ENCODE measurements at places on chromosomes 12 and 14.

DNA sequence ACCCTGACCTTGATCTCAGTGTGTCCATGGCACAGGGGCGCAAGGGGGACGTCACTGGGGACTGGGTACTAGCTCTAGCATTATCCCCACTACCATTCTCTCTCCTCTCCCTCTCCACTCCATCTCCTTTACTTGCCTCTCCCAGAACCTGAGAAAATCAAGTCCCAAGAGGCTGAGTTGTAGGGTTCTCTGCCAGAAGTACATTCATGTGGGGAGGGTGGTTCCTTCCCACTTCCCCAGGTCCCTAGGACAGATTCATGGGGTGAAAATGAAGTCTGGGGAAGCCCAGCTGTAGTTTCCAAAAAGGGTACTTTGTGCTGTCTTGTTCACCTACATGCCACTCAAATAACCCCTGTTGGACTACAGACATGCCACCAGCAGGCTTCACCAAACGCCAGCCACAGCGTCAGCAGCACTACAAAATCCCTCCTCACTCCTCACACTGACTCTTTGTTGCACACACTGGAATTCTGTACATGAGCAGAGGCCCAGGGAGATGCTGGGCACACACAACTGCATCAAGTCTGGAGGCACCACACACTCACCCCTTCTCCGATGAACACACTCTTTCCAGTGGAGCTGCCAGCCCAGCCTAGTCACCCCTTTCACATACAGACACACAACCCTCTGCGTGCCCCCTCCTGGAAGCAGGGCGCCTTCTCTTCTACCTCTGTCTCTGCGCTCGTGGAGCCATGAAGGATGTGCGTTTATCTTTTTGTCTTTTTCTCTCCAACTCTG lies 6.9 kb downstream of the RARG start:
- no peak for DNase-seq

DNA sequence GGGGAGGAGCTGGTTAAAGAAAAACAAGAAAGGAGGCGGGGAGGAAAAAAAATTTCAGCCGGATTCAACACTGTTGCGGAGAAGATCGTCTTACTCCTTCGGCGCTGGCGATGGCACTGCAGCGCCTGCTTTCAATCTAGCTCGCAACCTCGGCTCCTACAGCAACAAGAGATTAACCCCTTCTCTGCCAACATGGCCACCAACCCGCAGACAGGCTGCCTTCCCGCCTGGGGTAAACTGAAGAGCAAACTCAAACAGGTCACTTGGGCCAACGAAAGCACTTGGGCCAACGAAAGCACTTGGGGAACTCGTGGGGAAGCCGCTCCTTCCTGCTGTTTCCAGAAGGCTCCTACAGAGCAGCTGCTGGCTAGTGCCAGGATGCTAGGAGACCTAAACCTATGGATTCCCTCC lies 73.7 kb downstream of the CIT start:
- no peak for DNase-seq

GRCh38 chr12:103928682-103929045 lies 1.5 kb upstream of the HSP90B1 start:
- no peak for DNase-seq

DNA sequence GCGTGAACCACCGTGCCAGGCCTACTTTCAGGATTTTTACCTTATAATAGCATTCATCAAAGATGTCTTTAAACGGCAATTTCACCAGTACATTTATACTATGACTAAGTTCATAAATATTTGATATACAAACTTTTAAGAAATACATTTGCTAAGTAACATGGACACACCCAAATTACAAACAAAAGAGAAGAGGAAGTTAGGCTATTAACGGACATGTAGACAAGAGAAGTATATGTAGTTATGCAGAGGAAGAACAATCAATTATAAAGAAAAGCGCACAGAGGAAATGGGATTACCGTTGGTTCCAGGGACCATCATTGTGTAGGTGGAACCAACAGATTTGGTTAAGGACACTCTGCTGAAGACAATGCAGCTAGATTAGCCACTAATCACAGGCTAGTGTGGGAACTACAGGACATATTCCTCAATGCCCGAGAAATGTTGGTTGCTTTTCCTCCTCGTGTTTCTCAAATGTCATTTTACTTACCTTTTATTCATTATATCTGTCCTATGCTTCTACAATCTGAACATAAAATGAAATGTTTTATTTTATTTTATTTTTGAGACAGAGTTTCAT lies 24.0 kb upstream of the PKP2 start:
- DNase-seq = no peak

GRCh38 chr14:71246539-71246938 lies 339.3 kb downstream of the PCNX1 start:
- DNase-seq = no peak

GRCh38 chr12:121892673-121893561 lies 4.3 kb downstream of the PSMD9 start:
- no peak for DNase-seq

DNA sequence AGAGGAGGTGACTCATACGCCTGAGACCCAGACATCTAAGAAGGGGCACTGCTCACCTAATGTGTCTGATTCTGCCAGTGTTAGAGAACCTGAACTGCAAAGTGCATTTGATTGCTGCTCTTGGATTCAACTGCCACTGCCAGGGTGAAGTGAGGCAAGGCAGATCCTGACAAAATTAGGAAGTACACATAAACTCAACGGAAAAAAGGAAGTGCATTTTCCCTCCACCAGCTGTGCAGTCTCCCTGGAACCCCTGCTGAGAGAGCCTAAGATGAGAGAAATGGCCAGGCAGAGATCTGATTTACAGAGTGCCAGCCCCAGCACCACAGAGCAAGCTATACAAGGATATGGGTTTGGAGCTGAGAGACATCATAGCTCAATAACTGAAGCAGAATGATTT lies 215.3 kb downstream of the SEC23A start:
- DNase-seq = no peak

DNA sequence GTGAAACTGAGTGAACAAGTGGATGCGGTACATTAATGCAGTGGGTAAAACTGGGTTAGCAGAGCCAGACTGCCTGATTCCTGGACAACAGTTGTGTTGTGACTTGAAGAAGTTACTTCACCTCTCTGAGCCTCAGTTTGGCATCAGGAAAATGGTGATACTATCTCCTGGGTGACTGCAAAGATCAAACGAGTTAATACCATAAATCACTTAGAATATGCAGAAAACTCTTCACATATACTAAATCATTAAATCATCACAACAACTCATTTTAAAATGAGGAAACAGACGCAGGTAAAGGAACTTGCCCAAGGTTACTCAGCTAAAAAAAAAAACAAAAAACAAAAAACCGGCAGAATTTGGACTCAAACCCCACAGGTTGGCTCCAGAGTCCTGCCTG lies 811 bp downstream of the MTERF2 start:
- DNase-seq = no peak

DNA sequence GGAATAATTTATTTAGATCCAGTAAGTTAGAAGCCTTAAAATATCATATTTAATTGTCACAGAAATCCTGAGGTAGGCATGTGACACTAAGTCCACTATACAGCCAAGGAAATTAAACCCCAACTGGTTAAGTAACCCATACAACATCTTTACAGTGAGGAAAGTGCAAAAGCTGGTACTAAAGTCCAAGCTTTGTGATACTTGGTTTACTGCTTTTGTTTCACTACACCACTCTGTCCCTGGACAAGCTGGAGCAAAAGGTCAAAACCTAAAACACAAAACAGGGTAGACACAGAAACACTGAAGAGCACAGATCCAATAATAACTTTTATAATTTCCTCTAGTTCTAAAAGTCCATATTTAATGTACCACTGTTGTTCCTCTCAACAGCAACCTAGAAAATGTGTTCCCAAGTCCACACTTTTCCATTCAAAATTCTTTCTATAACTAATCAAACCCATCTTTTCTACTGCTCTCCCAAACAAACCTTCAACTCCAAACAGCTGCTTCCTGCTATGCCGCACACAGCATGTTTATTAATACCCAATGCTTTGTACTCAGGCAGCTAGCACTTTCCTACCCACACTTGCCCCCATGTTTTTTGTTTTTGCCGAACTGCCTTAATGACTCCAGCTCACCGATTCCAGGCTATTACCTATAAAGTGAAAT lies 90.9 kb downstream of the MED13L start:
- no peak for DNase-seq

DNA sequence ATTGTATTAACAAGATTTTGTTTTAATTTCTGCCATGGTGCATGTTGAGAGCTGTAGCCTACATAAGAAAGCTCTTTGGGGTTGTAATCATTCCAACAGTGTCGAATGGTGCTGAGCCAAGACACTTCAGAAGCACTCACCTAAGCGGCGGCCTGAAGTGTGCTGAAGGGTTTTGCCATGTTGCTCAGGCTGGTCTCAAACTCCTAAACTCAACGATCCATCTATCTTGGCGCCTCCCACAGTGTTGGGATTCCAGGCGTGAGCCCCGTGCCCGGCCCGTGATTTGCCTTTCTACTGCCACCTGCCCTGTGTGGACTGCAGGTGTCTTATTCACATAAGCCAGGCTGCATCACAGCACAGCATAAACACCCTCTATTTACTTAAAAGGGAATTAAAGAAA lies 48.9 kb downstream of the AMN start:
- DNase-seq = no peak

GRCh38 chr12:88388566-88389540 lies 191.4 kb downstream of the KITLG start:
- no peak for DNase-seq

- DNase-seq = no peak
Measured at GRCh38 chr14:54659365-54659764, 92.4 kb downstream of the SAMD4A start.

DNA sequence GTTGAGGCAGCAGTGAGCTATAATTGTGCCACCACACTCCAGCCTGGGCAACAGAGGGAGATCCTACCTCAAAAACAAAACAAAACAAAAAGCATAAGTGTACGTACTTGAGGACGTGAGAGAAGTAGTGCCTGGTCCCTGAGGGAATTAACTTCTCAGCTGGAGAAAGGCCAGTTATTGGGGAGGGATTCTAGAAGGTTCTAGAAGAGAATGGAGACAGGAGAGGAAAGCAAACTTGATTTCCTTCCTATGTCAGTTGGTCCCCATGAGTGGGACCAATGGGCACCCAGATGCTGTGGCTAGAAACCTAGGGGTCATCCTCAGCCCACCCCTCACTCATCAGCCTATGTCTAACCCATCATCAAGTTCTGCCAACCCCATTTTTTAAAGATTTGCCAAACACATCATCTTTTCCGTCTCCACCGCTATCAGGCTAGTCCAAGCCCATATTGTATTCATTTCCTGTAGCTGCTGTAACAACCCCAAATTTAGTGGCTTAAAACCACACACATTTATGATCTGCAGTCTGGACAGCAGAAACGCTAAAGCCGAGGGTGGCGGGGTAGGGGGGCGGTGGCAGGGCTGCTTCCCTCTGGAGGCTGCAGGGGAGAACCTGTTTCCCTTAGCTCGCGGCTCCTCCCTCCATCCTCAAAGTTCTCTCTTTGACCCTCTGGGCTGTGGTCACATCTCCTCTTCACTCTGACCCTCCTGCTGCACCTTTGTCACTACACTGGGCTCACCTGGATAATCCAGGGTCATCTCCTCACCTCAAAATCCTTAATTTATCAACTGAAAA lies 7.2 kb upstream of the RBM19 start:
- DNase-seq = no peak

- no peak for DNase-seq
Measured at GRCh38 chr14:35399083-35399937, 5.2 kb downstream of the NFKBIA start.

- no peak for DNase-seq
Measured at GRCh38 chr14:101457301-101457935, 103.9 kb upstream of the DIO3 start.
